Left lung (tissue), 14 donors: ENCODE measurements at places on chromosomes 2 and 18. TPM values are rescaled to one million over a fixed set of nuclear protein-coding genes. Genes with fewer than 3 reads are reported as not detected.

DNA sequence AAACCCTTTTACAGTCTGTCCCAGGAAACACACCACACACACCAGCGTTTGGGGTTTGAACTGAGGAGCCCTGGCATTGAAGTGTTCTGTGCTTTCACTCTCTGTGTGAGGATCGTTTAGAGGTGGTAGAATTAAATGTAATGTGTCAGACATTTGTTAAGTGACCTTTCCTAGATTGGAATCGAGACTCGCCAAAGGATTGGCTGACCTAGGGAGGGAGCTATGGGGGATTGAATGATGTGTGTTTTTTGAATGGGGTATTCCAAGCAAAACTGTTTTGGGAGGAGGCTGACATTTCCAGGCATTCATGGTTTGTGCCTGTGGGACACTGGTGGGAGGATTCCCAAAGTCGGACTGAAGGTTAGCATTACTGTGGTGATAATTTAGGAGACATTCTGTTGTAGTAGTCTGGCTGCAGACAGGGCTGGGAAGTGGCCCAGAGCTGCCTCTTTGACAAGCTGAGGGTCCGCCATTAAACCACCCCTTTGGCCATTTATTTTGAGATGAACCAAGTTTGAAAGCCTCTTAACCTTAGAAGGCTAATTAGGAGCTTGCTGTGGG lies 1.7 kb downstream of the MYO1B start:
- no peak for DNase-seq

DNA sequence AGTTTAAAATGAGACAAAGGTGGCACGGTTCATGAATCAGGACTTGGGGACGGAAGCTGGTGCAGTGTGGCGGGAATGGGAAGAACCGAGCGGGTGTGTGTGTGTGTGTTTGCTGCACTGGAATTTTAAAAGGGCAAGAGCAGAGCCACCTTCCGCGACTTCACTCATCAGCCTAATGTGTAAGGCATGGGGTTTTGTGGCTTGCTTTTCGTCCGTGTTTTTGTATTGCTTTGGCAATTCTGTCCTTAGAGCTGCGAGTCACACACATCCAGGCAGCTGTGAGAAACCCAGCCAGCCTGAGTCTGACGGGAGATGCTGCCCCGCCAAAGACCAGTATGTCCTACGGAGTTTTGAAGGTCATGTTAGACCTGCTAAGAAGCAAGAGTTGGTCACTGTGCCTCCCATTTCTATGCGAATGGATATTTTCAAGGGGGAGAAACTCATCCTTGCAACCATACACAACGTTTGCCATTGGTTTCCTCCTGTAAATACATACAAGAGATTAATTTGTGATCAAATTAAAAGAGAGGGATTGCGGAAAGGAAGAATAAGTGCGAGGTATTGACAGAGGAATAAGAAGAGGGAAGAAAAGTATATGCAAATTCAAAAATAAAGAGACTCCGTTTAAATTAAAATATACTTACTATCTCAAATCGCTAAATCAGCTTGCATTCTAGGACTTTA lies 665 bp upstream of the CACNB4 start:
- no peak for DNase-seq

DNA sequence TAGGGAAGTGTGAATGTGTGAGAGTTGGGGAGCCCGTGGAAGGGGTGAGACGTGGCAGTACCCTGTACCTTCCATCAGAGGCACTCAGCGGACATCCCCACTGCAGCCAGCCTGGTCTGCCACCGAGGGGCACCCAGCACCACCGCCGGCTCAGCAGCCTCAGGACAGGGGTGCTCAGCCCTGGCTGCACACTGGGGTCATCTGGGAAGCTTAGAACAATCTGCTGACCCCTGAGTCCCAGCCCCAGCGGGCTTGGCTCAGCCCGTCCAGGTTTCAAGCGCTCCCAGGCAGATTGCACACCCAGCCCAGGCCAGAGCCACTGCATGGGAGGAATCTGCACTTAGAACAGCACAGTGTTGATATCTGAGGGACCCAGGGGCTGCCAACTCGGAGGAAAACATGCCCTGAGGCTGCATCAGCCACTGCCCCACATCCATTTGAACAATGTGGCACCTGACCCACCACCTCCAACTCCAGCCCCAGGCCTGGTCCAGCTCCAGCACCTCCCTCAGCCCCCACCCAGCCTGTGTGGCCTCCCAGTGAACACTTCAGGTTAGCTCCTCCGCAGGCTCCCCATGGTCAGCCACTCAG lies 147.1 kb upstream of the OTOS start:
- DNase-seq, result no peak

DNA sequence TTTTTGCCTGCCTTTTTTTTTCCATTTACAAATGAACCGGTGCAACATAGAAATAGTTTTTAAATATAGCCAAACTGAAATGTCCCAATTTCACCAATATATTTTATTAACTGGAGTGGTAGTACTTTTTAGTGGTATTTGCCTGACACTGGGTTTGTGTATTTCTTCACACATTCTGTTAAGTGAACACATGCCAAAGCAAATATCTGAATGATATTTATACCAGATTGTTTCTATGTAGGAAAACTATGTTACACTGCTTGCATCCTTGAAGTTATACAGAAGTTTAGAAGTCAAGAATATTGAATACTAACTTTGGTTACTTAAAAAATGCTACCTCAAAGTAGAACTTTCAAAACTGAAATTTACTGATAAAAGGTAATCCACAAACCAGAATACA lies 19.4 kb upstream of the ITPRID2 start:
- no peak for DNase-seq

Gene PLGLB2
- 5.4 TPM for polyA plus RNA-seq

Gene AQP12B
- not detected for polyA plus RNA-seq

Gene ALPI
- not detected for polyA plus RNA-seq

Gene GREB1
- polyA plus RNA-seq, result 19.1 TPM

Gene SCG2
- polyA plus RNA-seq, result 2.1 TPM
